ENCODE measurements at places on chromosomes 4 and X.

DNA sequence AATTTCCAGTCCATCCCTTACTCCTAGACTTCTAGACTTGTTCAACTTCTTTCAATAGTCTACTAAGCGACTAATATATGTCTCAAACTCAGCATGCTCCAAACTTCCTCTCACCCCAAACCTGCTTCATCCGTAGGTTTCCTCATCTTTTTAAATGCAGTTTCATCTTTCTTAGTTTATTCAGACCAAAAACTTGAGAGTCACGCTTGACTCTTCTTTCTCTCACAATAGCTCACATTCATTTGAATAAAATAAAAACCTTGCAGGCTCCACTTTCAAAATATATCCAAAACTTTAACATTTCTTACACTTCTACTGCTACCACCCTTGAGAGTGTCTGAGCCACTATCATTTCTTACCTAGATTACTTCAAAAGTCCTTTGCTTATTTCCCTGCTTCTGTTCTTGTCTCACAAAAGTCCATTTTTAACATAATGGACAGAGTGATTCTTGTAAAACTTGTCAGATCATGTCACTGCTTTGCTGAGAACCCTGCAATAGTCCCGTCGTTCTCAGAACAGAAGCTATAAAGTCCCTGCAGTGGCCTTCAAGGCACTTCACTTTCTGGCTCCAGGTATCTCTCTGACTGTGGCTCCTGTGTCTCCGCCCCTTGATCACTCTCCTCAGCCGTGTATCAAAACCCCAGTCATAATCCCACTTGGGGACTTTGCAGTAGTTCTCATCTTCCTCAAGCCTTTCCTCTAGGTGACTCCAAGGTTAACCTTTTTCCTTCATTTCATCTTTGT lies 167.6 kb downstream of the ARHGAP24 start:
- DNase-seq, result no peak

DNA sequence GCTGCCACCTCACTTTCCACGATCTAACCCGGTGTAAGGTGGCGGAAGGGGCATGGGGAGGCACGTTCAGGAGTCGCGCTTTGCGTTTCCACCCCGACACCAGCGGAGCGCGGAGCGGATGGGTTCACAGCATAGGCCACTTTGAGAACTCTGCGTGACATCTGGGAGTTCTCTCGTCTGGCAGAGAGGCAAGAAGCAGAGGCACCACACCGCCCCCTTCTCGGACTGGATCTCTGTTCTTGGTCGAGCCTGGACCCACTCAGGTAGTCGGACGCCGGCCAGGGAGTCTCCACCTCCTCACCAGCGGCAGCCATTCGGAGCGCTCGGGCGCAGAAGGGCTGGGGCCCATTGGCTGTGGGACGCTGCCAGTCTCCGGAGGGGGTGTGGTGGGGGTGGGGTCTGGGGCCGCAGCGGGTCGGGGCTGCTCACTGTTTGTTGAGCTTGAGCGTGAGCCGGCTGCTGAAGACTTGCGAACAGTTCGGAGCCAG lies at the start of gene DACH2:
TSS of gene DACH2 (plus strand) at position 428 of the 488 bp plus-strand sequence.
- DNase-seq, result peak; percentile 72

GRCh38 chrX:53447441-53447840 lies 13.3 kb upstream of the HSD17B10 start:
- no peak for DNase-seq

GRCh38 chrX:69015564-69016292 lies 149.5 kb downstream of the PJA1 start:
- DNase-seq, result no peak
